ENCODE measurements at places on chromosomes 2 and 18.

DNA sequence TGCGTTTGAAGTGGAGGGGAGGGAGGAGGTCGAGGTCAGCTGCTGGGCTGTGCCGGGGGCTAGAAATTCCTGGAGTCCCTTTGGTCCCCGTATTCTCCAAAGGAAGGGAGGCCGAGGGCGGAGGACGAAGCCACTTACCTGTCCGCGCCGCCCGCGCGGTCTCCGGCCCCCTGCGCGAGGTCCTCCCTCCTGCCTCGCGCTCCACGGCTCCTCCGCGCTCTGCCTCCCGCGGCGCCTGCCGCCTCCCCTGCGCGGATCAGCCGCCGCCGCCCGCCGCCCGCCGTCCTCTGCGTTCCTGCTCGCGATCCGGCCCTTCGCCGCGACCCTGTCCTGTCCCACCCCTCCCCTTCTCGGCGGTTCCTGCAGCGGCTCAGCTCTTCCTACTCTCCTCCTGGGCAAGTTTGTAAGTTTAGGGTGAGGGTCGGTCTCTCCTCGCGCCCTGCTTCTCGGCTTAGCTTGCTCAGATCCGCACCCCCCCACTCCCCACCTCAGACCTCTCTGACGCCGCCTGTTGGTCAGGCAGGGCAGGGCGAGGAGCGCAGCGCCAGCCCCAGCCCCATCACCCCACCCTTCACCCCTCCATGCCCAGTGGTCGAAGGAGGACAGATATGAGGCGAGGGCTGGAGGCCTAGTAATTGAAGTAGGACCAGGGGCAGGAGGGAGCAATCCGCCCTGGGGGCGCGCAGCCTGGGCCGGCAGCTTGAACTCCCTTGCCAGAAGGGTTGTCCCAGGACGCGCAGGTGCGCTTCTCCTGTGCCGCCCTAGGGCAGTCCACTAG lies 9.7 kb upstream of the SKOR2 start:
- no peak for DNase-seq

DNA sequence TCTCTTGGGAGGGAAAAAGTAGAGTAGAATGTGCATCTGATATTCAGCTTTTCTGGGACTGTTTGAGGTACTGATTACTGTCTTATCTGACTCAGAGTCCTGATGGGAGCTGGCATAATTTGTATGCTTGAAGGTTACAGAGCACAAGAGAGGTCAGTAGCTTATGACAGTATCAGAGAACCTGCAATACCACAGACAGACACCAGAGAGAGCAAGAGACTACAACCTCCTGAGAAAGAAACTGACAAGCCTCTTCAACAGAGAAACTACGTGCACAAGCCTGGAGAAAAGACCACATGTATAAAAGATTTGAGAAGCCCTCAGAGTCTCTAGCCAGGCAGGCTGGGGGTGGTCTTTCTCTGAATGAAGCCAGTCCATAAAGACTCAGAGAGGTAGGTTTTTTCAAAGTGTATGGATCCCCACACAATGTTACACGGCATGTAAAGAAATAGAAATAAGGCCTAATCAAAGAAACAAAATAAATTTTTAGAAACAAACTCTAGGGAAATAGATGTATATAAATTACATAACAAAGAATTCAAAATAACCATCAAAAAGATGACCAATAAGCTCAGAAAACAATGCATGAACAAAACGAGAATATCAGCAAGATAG lies 568.3 kb downstream of the LRRTM4 start:
- DNase-seq, result no peak

DNA sequence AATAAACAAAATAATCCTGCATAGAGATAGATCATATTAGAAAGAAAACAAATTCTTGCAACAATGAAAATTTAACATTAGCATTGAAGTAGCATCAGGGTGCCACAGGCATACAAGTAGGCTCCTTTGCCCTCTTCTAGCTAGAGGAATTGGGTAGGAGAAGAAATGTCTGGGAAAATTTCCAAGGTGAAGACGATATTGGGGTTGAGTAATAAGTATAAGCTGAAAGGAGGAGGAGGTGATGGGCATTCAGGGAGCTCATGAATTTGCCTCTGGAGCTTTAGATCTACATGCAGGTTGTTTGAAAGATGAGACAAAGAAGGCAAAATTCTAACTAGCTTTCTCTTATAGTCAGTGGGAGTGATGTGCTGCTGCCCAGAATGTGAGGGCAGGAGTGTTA lies 504.9 kb downstream of the CCDC85A start:
- no peak for DNase-seq

GRCh38 chr2:207375207-207375875 lies 154.4 kb upstream of the CREB1 start:
- DNase-seq, result no peak

- DNase-seq, result no peak
These were observed 88.0 kb upstream of the RTN4 start for GRCh38 chr2:55138014-55138881.

- DNase-seq, result no peak
These were observed 19.3 kb downstream of the GPD2 start for GRCh38 chr2:156455361-156455975.

DNA sequence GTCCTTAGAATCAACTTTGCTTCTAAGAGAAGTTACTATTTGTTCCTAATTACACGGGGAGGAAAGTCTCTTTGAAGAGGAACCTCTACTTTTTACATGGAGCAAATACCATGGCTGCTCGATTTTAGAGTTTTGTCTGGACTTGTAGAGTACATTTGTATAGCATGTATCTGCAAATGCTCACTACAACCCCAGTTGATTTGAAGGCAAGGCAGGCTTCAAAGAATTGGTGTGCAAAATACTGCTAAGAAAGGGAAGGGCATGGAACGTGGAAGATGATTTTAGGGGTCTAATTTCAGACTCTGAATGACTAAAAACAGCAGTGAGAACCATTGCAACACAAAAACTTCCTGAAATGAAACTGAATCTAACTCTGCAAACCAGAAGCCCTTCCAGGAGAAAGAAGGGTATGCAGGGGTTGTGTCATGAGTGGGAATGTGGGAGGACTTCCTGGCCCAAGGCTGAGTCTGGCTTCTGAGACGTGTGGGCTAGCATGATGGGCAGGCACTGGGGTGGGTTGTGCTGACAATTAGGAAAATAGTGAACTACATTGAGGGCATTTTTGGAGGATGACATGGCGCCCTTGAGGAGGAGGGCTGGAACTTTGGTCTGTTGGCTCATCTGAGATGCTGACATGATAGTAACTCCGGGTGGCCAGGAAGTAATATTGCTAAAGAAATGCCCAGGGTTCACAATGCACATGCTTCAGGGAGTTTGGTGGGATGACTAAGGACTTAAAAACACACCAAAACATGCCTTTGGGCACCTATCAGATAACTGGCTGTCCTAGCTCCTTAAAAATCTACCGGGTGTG lies 18.9 kb upstream of the IL1R2 start:
- no peak for DNase-seq

DNA sequence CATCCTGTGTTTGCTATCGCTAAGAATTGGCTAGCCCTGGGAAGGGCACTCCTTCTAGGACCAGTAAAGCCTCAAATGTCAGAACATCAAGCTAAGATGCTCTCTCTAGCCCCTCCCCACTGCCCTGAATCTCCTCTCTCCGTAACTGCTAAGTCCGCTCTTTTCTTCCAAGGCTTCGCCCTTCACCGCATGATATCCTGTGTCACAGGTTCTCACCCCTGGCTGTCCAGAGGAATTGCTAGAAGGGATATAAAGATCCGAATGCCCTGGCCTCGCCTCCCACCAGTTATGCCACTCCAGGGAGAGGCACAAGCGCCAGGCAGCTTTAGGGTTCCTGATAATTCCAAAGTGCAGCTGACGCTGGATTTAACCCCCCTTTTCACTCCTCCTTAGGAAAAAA lies 17.1 kb upstream of the GPR45 start:
- no peak for DNase-seq

- no peak for DNase-seq
These were observed 33.7 kb downstream of the MRPL33 start for GRCh38 chr2:27805180-27805579.

GRCh38 chr2:137980459-137980858 lies 16.2 kb downstream of the HNMT start:
- no peak for DNase-seq

DNA sequence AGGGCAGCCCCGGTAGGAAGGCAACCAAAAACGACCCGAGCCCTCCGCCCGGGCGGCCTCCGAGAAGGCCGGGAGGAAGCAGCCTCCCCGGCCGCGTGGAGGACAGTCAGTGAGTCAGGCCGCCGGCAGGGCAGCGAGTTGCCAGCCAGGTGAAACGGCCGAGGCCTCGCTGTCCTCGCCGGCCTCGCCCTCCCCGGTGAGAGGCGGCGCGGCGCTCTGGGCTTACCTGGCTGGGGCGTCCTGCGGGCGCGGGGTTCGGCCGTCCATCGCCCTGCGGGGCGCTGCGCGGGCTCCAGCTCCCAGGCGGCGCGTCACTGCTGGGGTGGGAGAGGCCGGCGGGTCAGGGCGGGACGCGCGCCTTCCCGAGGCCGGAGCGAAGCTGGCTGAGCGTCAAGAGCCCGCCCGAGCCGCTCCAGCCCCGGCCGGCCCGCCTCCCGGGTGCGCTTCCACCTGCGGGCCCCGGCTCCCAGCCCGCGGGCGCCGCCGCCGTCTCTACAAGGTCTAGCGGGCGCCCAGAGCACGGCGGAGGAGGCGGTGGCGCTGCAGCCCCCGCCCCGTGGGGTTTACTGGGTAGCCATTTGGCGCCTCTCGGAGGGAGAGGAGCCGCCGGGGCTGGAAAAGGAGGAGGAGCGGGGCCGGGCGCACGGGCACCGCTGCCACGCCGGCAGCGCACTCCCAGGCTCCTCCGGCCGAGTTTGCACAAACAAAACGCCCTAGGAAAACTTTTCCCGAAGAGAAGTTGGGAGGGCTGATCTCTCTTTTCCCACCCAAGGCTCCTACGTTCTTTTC lies 499 bp downstream of the COBLL1 start:
- no peak for DNase-seq

- no peak for DNase-seq
These were observed 5.8 kb upstream of the FIGLA start for GRCh38 chr2:70796262-70796661.

GRCh38 chr18:801137-801536 lies 10.9 kb downstream of the YES1 start:
- no peak for DNase-seq

GRCh38 chr2:17373041-17373440 lies 145.2 kb downstream of the RAD51AP2 start:
- no peak for DNase-seq

DNA sequence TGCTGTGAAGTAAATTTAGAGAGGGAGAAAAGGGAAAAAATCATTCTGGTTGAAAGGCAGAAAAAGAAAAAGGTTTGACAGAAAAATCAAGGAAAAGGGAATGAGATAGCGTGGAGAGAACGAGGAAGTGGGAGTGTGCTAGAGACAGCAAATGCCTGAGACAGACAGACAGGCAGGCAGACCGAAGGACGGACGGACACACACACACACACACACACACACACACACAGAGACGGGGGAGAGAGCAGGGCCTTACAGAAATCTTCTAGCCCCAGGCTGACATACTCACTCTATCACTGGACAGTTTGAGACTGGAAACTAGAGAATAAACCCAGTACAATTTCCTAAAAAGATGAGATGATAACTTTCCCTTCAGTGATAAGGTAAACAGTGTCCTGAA lies 238.4 kb downstream of the ZNF521 start:
- DNase-seq, result no peak

GRCh38 chr2:152349416-152349815 lies 14.4 kb downstream of the FMNL2 start:
- DNase-seq, result no peak

- no peak for DNase-seq
These were observed 9.4 kb downstream of the KHK start for GRCh38 chr2:27095745-27096651.

- no peak for DNase-seq
These were observed 51.9 kb upstream of the NAB1 start for GRCh38 chr2:190596993-190597392.

GRCh38 chr2:17470855-17471641 lies 47.2 kb downstream of the RAD51AP2 start:
- no peak for DNase-seq

GRCh38 chr18:40676668-40677067 lies 1278.4 kb upstream of the PIK3C3 start:
- DNase-seq, result no peak

GRCh38 chr2:67066782-67067181 lies 330.4 kb upstream of the ETAA1 start:
- DNase-seq, result no peak

- no peak for DNase-seq
These were observed 906.7 kb downstream of the NRXN1 start for GRCh38 chr2:50125246-50125645.

GRCh38 chr2:123518367-123518766 lies 506.7 kb upstream of the CNTNAP5 start:
- no peak for DNase-seq

GRCh38 chr2:152322222-152322621 lies 12.8 kb upstream of the FMNL2 start:
- no peak for DNase-seq

- DNase-seq, result no peak
These were observed 1071.3 kb upstream of the ZEB2 start for GRCh38 chr2:145591109-145591809.

DNA sequence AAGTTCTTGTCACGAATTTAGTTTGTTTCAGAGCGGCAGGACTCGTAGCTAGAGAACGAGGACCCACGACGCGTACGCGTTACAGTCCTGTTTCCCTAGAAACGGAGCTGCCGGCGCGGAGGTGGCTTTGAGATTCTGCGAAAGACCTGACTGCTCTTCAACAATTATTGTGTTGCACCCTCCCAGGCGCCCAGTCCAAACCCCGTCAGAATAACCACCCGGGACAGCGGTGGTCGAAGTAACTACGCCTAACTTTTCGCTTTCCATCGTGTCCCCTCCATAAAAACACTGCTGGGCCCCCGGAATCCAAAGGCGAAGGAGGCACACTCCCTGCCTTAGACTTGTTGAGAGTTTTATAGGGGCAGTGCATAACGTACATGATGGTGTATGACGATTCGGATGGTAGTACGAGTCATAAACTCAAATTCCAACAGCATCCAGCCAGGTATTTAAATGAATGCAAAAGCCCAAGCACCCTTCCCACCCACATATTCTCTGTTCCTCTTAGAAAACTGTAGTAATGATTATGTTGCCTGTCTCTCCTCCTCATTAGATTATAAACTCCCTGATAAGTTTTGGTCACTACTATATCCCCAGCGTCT lies 651 bp upstream of the STAM2 start:
- DNase-seq, result no peak

- no peak for DNase-seq
These were observed 112.1 kb upstream of the LRATD1 start for GRCh38 chr2:14520385-14520945.

DNA sequence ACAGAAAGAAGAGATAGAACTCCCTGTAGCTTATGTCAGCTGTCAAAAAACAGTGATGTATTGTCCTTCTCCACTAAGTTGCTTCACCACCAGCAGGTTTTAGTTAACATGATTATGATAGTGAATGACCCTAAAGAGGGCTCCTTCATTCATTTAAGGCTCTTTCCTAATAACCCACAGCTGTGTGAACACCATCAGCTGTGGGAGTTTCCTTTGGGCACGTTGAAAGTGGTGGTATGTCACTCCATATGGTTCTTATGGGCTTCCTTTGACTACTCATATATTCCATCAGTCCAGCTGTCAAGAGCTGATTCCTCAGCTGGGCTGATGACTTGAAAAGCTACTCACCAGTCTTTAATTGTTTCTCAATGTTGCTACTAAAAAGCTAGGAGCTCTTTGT lies 210.3 kb downstream of the UBE2E3 start:
- no peak for DNase-seq

All from stimulated activated CD8-positive, alpha-beta memory T cell treated with anti-CD3 and anti-CD28 coated beads, Interleukin-4, amount 100 ng/mL, for 1 hour (primary cell).